ENCODE measurements at places on chromosomes 3 and 15.
A peak's percentile ranks its signal among the peaks of the same experiment; 100 is the strongest.

GRCh38 chr3:194329583-194329965 lies 21.6 kb downstream of the CPN2 start:
- DNase-seq = no peak

DNA sequence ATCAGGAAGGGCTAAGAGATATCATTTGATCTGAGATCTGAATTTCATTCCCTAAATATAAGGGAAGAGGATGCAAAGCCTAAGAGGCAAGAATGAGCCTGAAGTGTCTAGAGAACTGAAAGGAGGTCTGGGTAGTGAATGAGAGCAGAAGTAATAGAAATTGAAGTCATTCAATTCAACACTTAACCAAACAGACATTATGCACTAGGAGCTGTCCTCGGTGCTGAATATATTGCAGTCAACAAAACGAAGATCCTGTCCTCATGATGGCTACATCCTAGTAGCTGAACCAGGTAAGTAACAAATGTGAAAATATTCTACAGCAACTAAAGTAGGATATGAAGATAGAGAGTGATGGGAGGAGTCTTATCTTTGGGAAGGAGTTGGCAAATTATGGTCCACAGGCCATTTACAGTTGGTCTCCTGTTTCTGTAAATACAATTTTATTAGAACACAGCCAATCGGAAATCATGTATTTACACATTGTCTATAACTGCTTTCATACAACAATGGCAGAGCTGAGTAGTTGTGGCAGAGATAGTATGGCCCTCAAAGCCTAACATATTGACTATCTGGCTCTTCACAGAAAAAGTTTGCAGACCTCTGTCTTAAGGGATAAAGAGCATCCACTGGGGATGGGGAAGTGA lies 192.9 kb upstream of the CADPS start:
- peak; percentile 38 for DNase-seq

DNA sequence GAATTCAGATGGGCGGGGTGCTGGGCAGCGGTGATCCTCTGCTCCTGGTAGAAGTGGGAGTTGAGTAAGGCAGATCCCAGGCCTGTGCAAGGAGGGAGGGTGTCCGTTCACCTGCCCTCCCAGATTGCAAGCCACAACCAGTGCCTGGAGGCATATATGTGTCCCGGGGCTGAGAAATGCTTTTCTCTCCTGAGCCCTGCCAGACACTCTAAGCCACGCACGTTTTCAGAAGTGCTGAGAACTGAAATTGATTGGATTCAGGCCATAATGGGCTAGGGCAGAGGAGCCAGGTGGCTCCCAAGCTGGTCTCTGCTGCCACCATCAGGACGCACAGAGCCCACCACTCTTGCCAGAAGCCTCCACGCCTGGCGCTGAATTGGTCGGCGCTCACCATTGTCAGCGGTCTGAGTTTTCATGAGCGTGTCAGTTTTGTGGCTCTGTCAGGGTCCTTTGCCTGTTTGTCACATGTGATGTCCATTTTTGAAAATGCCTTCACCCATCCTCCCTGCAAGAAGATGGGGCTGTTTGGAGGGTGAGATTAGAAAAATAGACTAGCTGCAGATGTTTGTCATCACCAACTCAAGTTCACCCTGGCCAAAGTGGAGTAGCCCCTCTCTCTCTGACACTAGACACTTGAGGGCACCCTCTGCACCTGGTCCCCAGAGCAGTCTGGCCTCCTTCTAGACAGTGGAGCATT lies 15.4 kb upstream of the BFSP2 start:
- DNase-seq = peak; percentile 66

DNA sequence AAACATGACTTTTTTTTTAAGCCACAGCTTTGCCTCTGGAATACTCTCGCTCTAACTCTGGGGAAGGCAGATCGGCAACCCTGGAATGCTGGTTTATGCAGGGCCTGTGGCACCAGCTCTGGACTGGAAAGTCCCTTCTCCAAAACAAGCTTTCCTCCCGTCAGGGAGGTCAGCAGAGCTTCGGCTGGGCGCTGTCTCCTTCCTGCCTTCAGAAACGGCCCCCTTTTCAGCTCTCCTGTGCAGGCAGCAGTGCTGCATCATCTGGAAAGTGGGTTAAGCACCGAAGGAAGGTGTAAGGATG lies 42.7 kb upstream of the SKOR1 start:
- DNase-seq = no peak

GRCh38 chr3:161104561-161105551 lies at the start of gene B3GALNT1:
Gene B3GALNT1, minus strand, starts transcription at chr3:161105349. Its CDS starts 18,595 bp downstream, at chr3:161086754.
- DNase-seq = peak; percentile 25

DNA sequence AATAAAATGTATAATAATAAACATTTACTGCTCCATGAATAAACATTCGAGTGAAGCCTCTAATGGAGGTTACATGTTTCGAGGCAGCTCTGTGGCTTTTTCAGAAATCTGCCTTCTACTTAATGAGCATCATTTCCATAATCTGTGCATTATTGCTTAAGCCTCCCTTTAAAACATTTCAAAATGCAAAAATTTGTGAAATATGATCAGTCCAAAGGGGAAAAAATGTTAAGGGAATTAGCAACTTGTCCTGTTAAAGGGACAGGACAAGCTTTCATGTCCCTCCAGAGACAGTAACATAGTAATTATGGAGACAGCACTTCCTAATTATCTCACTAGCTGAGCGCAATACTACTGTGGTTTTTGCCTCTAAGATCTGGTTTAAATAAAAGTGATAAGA lies 886.6 kb upstream of the CFAP20DC start:
- no peak for DNase-seq

DNA sequence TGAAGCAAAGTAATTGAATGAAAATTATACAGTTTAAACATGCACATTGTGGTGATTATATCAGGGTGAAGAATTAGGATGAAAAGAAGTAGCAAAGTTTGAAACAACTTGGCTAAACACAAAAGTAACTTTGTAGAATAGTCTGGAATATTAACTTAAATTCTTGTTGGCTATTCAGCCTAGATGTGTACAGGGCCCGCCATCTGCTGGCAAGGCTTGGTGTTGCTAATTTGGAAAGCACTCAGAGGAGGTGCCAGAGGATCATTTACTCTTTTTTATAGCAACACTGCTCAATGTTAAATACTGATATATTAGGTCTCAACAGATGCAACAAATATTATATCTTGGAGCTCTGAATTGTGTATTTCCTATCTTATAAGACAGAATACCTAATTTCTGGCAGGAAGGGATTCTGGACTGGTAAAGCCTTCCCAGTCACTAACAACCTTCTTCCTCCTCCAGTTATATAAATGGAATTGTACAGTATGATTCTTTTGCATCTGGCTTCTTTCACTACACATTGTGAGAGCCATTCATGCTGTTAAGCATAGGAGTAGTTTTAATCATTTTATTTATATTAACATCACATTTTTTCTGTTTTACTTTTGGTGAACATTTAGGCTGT lies 36.1 kb downstream of the TTC23 start:
- DNase-seq = peak; percentile 36

GRCh38 chr15:100053474-100054121 lies 288.2 kb downstream of the ADAMTS17 start:
- DNase-seq = no peak

Data from NT2/D1 (cell line).